Right ventricle myocardium superior (tissue), 1 donor: ENCODE measurements at places on chromosomes 12 and 14.

DNA sequence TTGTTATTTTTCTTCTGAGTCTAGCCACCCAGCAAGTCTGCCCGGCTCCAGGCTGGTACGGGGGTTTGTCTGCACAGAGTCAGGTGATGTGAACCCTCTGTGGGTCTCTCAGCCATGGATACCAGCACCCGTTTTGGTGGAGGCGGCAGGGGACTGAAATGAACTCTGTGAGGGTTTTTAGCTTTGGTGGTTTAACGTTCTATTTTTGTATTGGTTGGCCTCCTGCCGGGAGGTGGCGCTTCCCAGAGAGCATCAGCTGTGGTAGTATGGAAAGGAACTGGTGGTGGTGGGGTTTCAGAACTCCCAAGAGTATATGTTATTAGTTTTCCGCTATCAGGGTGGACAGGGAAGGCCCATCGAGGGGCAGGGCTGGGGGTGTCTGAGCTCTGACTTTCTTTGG is 5.3 kb upstream of the SERPINA4 start:
- no peak for DNase-seq

DNA sequence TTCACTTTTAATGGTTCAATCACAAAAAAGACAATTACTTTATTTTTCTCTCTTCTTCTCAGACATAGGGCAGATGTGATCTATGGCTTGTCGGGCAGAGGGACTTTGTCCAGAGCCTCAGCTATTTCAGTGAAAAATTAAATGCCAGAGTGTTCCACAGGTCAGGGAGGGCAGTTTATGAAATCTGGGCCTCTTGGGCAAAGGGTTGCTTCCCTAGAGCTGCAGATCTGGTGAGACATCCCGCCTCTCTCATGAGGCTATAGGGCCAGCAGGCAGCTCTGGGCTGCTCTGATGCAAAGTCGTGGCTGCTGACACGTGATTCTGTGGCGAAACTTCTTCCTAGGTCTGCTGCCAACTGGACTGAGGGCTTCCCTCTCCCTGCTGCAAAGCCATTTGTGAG is 6.0 kb downstream of the CLMN start:
- DNase-seq, result peak; percentile 85

DNA sequence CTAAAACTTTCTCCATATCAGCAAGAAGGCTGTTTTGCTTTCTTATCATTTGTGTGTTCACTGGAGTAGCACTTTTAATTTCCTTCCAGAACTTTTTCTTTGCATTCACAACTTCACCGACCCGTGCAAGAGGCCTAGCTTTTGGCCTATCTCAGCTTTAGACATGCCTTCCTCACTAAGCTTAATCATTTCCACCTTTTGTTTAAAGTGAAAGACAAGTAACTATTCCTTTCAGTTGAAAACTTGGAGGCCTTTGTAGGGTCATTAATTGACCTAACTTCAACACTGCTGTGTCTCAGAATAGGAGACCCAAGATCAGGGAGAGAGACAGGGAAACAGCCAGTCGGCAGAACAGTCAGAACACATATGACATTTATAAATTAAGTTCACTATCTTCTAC is 39.3 kb downstream of the BBS10 start:
- no peak for DNase-seq

GRCh38 chr14:35331605-35332516 is 39.7 kb downstream of the PSMA6 start:
- DNase-seq, result no peak
